NCI-H2171 (cell line): ENCODE measurements at places on chromosomes 1 and 21.

DNA sequence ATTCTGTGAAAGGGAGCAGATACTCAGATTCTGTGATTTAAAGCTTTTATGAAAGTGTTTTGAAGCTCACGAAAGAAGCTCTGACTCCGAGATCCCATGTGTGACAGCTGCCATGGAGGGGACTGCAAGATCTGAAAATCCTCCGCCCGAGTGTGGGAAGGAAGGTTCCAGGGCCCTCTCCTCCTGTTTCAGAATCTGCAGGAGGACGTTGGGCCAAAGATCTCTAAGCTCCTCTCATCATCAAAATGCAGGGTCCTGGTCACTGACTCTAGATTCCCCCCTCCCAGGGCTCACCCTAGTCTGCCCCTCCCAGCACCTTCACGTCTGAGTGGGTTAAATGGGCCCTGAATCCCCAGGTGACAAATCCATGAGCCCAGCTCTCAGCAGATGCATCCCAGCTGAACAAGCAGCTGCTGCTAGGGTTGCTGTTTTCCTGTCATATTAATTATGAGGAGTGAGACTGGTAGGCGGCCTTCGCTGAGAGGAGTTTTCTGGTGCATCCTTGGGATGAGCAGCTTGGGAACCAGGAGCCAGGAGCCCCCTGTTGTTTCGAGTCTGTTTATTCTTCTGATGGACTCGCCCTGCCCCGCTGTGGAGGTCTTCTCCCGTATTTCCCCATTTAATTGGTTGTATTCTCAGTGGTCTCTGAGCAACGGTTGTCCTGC, 402.0 kb downstream of the MATN1 start:
- peak; percentile 74 for DNase-seq

DNA sequence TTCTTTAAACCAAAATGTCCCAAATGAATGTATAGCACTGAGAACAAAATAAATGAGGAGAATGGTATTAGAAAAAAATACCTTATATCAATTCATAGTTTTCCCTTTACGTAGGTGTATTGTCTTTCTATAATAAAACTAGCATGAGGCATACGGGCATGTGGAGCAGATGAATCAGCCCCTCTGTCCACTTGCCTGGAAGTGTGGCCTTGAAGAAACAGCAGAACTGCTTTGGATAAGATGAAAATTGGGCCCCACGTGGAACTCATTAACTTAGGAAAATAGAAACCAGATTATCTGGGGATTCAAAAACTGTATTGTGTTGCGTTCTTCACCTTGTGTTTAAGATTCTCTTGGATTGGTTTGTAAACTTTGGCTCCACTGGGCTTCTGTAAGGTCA, 356.8 kb upstream of the B3GALT2 start:
- no peak for DNase-seq

DNA sequence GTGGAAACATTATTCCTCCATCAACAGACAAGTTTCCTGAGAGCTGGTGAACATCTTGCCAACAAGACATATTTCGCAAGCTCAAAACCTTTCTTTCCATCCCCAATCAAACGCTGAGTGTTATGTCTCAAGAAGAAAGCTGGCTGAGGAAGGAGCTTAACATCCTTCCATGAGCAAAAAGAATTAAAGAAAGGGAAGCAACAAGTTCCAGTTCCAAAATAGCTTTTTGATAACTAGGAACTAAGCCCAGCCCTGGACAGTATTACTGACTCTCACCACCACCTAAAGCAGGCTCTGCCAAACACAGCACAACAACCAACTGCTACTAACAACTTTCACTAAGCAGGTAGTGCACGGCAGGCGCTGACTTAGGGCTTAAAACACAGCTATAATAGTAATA, 50.2 kb downstream of the CAPZB start:
- no peak for DNase-seq

GRCh38 chr1:193367863-193368262, 181.4 kb upstream of the B3GALT2 start:
- no peak for DNase-seq

DNA sequence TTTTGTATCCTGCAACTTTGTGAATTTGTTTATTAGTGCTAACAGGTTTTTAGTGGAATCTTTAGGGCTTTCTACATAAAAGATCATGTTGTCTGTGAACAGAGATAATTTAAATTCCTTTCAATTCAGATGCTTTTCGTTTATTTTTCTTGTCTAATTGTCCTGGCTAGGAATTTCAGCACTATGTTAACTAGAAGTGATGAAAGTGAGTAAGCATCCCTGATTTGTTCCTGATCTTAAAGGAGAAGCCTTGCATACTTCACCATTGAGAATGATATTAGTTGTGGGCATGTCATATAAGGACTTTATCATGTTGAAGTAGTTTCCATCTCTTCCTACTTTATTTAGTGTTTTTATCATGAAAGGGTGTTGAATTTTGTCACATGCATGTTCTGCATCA, 23.6 kb upstream of the TRIM67 start:
- no peak for DNase-seq

DNA sequence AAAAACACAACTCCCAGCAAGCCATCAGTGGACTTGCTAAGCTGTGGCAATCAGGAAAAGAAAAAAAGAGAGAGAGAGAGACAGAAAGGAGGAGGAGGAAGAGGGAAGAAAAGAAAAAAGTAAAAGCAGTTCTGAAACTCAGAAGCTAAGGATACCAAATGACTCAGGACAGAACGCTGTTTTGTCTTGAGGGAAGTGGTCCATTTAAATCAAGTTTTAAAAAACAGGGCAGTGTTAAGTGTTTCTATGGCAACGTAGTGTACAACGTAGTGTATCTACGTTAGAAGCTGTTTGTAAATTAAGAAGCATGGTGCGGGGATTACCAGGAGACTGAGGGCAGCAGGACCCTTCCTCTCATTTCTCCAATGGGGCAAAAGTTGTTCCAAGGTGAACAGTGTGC, 5.8 kb downstream of the ADORA3 start:
- no peak for DNase-seq

- DNase-seq = no peak
Measured at GRCh38 chr1:183480971-183481441, 8.7 kb downstream of the SMG7 start.

DNA sequence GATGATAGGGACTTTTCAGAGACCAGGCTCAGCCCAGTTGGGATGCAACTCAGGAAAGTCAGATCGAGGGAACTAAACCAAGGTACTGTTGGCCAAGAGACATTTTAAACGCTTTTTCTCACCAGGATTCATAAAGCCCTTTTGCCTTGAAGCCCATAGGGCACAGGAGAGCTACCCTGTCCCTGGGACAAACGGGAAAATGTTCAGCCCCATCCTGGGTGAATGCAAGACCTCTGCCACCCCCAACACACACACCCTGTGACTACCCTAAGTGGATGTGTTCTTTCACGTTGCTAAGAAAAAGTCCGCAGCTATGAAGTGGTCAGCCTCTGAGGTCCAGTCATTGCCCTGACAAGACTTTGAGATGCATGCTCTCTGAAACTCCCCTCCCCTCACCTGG, 58.4 kb downstream of the ITPKB start:
- DNase-seq = no peak

DNA sequence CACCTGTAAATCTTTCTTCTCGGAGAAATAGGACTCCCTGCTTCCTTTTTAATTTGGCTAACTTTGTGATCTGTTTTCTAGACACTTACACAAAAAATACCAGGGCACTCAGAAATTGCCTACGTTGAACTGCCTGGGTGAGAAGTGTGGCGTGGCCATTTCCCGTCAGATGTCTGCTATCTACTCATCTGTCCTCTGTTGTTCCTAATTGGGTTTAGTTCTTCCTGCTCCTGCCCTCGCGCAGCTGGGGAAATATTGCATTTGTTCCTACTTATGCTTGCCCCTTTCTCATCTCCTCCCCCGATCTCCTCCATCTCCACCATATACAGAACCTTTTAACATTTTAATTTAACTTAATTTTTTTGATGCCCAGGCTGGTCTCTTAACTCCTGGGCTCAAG, 55.1 kb downstream of the CD58 start:
- DNase-seq = no peak

GRCh38 chr21:15860541-15860940, 130.8 kb downstream of the USP25 start:
- DNase-seq = no peak

- peak; percentile 9 for DNase-seq
Measured at GRCh38 chr1:111372336-111372965, 55.1 kb downstream of the OVGP1 start.

DNA sequence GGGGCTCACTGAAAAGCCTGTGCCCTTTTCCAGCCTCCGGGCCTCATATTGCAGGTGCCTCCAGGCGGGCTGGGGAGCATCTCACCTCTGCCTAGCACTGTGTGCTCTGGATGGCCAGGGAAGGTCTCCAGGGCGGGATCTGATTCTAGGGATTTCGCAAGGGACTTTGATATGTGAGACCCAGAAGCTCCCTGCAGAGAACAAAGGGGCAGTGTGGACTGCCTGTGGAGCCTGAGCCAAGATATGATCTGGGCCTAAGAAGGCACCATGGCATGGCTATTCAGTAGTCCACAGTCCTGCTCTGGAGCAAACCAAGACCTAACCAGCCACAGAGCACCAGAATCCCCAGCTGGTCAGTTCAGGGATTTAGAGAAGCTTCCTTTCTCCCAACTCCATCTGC, 157.2 kb downstream of the ST6GALNAC5 start:
- DNase-seq = no peak

GRCh38 chr1:7541629-7542028, 229.5 kb upstream of the VAMP3 start:
- DNase-seq = no peak

GRCh38 chr1:94094469-94095111, 26.4 kb downstream of the ABCA4 start:
- DNase-seq = no peak

- DNase-seq = no peak
Measured at GRCh38 chr1:221839782-221840395, 98.0 kb upstream of the DUSP10 start.

DNA sequence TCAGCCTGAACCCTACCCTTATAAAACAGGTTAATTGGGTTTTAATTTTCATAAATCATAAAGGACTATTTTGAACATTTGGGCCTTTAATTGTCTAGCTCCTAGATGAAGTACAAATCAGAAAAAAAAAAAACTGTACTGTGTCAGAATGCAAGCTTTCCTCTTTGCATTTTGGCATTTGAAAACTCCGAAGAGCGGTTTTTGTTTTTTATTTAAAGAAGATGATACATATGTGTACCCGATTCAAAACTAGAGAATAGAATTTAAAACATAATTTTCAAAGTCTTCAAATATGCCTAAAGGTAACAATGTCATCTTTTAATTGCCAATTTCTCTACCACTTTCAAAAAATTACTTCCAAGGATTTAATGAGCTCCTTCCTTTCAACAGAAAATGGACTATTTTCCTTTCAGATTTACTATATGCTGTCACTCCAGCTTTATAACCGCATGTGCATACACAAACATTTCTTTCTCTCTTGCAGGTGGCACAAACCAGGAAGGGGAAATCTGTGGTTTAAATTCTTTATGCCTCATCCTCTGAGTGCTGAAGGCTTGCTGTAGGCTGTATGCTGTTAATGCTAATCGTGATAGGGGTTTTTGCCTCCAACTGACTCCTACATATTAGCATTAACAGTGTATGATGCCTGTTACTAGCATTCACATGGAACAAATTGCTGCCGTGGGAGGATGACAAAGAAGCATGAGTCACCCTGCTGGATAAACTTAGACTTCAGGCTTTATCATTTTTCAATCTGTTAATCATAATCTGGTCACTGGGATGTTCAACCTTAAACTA, 33.7 kb downstream of the MRPL39 start:
- no peak for DNase-seq

DNA sequence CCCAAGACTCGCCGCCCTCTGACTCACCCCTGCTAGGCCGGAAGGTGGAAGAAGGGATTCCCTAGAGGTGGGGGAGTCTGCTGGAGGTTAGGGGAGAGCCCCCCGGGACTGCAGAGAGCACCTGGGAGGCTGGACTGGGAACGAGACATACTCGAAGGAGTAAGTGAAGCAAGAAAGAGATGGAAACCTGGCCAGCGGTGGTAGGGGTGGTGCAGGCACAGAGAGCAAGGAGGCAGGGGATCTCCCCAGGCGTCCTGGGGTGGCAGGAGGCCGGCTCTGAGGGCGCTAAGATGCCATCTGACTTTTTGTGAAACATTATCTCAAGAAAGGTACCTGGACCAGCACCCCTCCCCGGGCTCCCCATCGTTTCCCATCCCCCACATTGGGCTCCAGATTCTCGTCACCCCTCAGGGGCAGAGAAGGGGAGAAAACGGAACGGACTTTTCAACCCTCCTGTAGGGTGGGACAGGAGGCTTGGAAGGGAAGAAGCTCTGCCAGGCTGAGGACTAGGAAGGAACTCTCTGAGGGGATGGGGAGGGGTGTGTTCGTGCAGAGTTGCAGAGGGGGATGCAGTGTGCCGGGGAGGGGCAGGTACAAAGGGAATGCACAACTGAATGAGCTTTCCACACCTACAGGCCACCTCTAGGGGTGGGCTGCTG, 708 bp downstream of the CHRNB2 start:
- no peak for DNase-seq

GRCh38 chr1:6224718-6225117, 11.0 kb downstream of the ICMT start:
- DNase-seq = no peak

DNA sequence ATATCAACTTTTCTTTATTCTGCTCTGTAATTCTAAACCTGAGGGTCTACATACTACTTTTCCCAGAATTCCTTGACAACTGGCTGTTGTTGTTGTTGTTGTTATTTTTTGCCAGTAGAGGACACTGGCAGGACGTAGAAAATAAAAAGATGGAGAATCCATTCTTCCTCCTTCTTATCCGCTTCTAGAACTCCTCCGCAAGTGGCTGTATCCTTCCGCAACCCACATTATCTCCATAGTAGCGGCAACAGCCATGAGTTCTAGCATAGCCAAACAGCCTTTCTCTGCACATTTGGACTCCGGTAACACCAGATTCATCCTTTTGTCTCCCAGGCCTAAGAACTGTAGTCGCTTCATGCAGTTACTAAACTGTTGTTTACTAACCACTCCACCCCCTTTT, 91.1 kb upstream of the CACHD1 start:
- no peak for DNase-seq

DNA sequence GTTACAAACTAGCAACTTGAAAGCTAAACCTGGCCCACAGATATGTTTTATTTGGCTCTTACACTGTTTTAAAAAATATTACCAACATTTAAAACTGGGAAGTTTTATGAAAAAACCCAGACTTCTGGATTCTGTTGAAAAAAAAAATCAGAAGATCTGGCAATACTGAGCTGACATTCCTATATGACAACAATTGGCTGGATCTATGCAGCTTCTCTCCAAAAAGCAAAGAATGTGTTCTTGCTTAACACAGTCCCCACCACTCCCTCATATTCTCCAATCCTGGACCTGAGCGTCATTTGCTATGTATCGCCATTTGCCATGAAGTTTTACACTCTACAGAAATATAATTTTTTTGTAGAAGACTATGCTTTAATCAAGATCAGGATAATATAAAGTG, 859.6 kb downstream of the LTN1 start:
- no peak for DNase-seq
